ENCODE measurements at places on chromosomes 3 and 15.

DNA sequence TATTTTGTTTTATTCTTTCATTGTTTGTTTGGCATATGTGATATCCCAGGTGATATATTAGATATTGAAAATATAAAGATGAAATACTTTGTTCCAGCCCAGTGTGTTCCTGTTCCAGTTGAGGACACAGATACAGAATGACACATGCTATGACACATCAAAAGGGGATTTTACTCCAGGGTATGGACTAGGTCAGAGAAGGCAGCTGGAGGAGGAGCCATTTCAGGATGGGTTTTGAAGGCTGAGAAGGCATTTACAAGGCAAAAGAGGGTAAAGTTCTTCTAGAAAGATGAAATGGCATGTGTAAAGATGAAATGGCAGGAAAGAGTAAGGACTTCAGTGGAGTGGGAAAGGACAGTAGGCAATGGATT lies 163.8 kb downstream of the ZIC1 start:
- DNase-seq, result no peak

DNA sequence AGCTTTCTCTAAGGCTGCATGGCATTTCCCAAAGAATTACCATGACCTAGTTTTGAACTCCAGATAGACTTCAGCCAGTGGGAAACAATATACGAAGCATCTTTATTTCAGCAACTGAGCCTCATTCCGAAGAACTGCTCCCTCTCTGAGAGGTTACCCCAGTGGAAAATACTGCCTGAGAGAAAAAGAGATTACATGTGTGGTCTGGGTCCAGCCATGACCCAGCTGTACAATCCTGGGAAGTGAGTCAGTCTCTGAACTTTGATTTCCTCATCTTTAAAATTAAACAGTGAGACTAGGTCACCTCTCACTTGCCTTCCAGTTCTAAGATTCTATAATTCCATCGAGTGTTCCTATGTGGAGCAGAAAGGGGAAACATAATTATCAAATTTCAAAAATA lies 42.4 kb downstream of the TNIK start:
- DNase-seq, result no peak

DNA sequence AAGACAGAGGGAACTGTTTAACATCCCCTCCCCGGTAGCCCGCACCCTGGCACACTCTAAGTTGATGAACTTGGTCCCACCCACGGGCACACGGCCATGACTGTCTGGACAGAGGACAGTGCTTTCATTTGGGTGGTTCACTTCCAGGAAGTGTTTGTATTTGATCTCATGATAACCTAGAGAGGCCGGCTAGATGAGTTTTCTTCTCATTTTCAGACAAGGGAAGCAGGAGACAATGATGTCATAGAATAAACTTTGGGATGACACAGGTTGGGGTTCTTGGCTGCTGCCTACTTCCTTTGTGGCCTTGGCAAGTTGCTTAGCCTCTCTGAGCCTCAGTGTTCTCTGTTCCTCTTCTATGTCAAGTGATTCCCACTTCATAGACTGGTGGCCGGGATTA lies 16.1 kb upstream of the LYSMD4 start:
- DNase-seq, result no peak

DNA sequence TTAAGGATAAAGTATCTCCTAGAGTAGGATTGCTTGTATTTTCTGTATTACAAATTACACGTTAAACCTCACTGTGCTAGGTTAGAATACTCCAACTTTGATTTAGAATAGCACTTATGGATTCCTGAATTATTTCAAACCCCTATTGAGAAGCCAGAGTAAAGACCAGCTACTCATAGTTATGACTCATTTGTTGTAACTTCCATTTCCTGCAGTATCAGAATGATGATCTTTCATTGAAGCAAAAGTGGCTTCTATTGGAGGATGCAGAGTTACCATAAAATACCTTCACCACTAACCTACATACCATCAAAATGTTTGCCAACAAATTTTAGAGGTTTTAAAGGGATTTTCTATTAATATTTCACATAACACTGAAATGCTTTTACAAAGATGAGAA lies 1322.7 kb upstream of the ALCAM start:
- DNase-seq, result no peak

DNA sequence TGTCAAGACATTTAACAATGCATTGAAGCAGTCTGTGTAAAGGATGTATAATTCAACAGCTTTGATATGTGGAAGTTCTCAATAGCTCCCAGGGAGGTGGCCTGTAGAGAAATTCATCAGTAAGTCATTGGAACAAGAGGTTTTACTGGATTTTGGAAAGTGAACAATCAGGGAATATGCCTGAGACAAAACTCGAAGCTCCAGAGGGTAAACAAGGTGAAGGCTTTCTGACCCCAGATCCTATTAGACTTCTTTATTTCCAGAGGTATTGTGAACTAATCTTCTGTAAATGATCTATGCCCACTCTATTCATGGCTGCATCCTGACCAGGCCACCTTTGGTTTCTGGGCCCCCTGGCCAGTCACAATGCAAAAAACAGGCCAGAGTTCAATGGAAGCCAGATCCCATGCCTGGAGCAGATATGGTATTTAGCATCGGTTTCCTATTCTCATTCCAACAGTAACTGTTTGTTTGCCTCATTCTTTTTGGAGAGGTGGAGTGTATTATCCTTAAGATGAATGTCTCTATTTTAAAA lies 177.3 kb downstream of the SATB1 start:
- no peak for DNase-seq

DNA sequence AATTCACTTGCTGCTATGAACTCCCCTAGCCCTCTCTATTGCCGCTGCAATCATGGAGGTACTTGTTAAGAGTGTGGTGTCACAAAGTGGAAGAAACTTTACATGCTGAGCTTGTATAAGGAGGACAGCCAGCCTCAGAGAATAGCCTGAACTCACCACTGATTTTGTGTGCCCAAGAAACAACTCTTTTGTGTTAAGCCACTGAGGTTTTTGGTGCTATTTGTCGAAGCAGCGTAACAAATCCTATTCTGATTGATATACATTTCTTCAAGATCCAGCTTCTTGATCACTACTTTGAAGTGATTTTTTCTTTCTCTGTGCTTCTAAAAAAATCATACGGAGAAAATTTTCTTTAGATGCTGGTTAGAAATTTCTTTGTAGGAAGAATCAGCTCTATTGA lies 132.4 kb downstream of the MEIS2 start:
- no peak for DNase-seq
